ENCODE measurements at places on chromosomes 1 and 21.

GRCh38 chr1:99623554-99623953 lies 22.4 kb upstream of the PALMD start:
- DNase-seq: no peak

- no peak for DNase-seq
Measured at GRCh38 chr1:12593621-12594066, 24.4 kb downstream of the DHRS3 start.

- DNase-seq: no peak
Measured at GRCh38 chr1:111654839-111655238, 35.2 kb downstream of the RAP1A start.

- no peak for DNase-seq
Measured at GRCh38 chr1:100076319-100076718, 56.4 kb downstream of the SASS6 start.

- DNase-seq: no peak
Measured at GRCh38 chr1:81678779-81679178, 122.0 kb upstream of the ADGRL2 start.

DNA sequence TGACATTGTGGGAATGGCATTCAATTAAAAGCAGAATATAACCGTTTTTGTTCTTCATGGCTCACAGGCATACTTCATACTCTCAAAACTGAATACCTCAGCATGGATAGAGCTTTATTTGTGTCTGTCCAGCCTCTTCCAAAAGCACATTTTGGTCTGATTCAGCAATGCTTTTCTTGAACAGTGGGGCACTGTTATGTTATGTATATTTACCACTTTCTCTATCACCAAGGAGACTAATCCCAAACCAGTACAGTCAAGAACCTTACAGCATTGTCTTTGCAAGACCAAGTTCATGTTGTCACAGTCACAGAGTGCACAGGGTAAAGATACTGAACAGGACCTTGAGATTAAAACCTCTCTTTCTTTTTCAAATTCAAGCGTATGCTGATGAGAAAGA lies 582.8 kb downstream of the PTBP2 start:
- no peak for DNase-seq

- no peak for DNase-seq
Measured at GRCh38 chr1:55262822-55263221, 47.7 kb upstream of the USP24 start.

GRCh38 chr1:91513160-91513559 lies 12.5 kb downstream of the CDC7 start:
- no peak for DNase-seq

DNA sequence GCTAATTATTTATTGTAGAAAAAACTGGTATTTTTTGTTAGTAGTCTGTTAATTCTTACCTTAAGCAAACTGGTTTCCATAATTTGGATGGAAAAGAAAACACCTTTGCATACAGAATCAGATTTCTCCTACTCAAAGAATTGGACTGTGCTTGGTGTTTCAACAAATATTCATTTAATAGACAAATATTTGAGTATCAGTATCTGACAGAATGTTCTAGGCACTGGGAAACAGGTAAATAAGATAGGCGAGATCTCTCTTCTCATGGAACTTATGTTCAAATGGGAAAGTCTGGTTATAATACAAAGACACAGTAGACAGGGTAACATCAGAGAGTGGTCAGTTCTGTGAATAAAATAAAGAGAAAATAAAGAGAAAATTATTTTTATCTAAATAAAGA lies 119.9 kb downstream of the NOS1AP start:
- no peak for DNase-seq

- DNase-seq: no peak
Measured at GRCh38 chr1:84386716-84387479, 11.4 kb upstream of the DNASE2B start.

DNA sequence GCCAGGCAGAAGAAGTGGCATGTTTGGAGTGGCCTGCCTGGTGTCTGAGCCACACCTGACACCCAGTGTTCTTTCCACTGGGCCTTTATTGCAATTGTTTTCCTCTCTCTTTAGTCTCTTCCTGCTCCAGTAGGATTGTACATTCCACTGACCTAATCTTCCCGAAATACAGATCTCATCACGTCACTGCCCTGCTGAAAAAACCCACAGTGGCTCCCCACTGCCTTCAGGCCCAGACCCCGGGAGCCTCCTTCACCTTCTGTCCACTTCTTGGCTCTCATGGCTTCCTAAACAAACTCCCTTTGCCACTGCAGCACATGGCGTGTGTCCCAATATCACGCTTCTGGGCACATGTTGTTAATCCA lies 25.3 kb upstream of the ATP5PO start:
- peak; percentile 18 for DNase-seq

DNA sequence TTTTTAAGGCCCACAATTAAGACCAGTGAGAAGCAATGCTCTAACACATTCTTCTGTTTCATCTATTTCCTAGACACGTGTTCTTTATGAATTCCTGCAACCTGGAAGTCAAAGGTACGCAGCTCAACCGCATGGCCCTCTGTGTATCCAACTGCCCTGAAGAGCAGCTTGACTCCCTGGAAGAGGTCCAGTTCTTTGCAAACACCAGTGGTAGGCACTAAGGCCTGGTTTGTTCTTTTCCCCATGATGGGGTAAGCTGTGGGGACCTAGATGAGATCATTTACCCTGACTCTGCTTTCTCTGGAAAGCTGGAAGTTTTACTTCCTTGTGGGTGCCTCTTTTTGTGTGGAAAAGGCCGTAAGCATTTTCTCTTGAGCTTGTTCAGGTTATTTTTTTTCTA lies 7.3 kb downstream of the SLC44A3 start:
- no peak for DNase-seq

DNA sequence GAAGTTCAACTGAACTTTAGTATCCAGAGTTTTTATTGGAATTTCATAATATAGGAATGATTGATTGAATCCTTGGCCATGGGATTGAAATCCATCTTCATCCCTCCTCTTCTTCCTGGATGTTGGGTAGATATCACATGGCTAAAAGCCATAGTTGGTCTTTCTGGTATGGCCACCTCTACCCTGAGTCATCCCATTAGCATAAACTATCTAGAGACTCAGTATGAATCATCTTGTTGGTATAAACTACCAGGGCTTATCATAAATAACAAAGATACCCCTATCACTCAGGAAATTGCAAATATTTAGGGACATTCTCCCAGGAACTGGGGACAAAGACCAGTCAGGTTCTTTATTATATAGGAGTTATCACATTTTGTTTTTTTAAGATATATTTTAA lies 21.2 kb upstream of the ZP4 start:
- no peak for DNase-seq

GRCh38 chr1:156804572-156805243 lies 11.9 kb downstream of the SH2D2A start:
- no peak for DNase-seq

- DNase-seq: no peak
Measured at GRCh38 chr1:30388386-30388785, 335.0 kb downstream of the MATN1 start.

DNA sequence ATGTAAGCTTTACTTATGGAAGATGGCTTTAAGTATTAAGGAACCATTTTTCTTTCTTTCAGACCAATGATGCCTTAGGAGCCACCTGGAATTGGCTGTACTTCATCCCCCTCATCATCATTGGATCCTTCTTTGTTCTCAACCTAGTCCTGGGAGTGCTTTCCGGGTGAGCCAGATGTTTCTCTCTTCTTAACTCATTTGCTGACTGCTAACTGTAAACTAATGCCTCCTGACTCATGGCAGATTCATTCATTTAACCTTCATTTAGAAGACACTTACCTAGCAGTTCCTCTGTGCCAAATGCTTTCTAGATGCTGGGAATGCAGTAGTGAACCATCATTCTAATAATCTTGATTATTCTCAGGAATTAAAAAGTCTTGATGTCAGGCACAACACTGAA lies 168.0 kb downstream of the CACNA1E start:
- no peak for DNase-seq

DNA sequence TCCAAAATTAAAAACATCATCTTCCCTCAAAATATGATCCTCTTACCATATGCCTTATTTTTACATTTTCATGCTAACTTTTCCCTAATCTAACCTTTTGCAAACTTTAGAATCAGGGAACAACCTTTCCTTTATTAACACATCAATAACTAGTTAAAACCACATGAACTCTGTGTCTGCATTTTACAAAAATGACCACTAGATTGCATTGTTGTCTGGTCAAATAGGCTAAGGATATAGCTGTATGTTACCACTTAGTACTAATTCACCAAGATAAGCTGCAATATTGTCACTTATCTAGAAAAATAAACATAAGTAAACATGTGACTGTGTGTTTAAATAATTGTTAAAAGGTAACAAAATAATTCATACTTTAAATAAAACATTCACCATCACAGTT lies 82.3 kb downstream of the DENND1B start:
- no peak for DNase-seq

DNA sequence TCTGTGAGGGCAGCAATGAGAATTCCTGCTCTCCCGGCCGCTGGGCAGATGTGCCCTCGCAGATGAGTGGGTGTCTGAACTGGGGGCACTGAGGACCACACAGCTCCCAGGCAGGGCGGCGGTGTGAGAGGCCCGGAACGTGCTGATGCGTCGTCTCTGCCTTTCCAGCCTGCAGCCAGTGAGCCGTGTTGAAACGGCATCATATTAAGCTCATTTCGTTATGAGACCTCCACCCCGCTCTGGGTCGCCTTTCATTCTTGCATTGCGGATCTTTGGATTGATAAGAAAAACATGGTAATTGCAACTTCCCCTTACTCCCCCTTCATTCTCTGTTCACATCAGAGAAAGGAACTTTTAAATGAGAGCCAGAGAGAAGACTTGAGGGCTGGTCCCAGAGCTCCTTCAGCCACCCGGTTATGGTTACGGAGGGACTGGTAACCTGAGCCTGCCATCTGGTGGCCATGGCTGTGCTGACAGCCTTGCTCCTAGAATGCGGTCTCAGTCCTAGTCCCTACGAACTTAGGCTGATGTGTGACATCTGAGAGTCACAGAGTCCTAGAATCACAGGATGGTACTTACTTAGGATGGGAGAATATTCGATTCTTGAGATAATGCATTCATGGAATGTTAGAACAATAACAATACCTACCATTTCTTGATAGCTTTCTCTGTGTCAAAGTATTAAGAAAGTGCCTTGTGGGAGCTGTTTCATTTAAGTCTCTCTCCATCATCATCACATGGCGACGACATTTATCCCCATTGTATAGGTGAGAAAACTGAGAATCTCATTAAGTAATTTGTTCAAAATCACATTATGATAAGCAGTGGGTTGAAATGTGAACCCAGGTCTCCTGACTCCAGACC lies 271.0 kb downstream of the TRABD2B start:
- peak; percentile 82 for DNase-seq

DNA sequence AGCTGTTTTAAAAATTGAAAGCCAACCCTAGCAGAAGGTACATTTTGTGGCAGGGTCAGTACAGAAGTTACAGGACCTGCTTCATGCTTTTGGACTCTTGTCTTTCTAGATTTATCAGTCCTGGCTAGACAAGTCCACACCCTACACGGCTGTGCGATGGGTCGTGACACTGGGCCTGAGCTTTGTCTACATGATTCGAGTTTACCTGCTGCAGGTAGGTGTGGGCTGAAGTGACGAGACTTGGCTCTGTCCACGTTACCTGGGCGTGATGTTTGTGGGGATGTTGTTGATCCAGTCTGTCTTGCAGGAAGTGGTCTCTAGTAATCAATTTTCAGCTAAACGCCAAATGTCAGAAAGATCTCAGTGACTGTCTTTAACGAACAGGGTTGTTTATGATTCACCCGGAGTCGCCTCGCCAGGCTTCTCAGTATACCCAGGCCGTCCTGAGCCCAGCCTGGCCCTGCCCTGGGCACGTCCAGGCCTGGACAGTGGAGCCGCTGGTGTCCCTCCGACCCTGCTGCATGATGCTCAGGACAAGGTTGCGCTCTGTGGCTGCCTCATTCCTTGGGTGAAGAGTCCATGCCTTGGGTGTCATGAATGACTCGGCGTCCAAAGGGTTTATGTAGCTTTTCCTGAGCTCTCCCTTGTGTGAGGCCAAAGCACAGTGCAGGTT lies 5.5 kb downstream of the RER1 start:
- DNase-seq: no peak

DNA sequence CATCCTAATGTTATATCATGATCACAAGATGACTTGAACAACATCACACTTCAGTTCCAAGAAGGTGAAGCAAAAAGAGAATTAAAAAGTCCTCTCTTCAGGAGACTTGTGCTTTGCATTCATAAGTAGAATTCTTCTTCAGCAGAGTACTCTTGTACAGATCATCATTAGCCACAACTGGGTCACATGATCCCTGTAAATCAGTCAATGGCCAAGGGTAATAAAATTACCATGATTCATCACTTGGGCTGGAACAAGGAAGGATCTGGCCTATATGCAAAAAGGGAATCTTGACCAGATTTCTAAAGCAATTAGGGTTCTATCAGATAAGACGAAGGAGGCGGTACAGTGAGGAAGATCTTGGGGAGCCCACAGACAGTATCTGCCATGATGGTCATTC lies 458.0 kb upstream of the DEPDC1 start:
- DNase-seq: no peak

GRCh38 chr1:89254658-89255287 lies 17.9 kb downstream of the GBP5 start:
- DNase-seq: no peak

DNA sequence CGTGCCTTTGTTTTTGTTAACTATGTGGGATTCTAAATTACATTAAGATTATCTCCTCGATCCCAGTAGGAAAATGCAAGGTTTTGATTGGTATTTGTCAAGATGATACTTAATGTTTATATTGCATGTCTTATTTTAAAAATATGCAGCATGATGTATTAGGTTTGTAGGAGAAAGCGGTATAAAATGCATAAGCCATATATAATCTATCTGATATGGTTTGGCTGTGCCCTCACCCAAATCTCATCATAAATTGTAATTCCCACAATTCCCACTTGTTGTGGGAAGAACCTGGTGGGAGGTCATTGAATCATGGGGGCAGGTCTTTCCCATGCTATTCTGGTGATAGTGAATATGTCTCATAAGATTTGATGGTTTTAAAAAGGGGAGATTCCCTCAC lies 198.1 kb upstream of the NCAM2 start:
- no peak for DNase-seq

Measured in ELF-1 (cell line).